ENCODE measurements at places on chromosomes 4 and X.

- DNase-seq = no peak
Observed at GRCh38 chr4:61877893-61878292, 677.8 kb downstream of the ADGRL3 start.

GRCh38 chrX:46465203-46465602 lies 80.0 kb downstream of the ZNF674 start:
- no peak for DNase-seq

DNA sequence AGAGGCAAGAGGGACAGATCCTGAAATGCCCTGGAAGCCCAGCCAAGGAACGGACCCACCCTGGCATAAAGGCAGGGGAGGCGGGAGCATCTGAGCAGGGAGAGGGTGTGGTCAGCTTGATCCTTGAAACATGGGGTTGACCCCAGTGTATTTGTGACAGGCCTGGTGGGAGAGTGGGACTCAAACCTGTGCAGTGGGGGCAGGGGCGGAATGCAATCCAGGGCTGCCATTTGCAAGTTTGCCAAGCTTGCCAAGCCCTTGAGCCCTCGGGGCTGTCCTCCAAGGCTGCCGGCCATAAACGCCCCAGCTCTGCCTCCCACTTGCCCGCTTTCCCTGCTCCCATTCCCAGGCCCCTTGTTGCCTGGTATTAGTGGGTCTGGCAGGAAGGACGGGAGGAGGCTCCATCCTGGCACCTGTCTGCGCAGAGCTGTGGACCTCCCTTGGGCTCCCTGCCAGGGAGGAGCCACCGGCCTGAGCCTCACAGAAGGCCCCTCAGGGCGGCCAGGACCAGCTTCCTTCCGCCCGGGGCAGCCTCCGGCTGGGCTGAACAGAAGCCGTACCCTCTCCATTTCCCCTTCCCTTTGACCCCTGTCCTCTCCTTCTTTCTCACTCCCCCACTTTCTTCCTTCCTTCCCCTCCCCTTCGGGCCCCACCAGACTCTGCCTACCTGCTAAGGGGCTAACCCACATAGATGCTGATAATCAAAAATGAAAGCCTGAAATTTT lies 661 bp downstream of the S100P start:
- no peak for DNase-seq

DNA sequence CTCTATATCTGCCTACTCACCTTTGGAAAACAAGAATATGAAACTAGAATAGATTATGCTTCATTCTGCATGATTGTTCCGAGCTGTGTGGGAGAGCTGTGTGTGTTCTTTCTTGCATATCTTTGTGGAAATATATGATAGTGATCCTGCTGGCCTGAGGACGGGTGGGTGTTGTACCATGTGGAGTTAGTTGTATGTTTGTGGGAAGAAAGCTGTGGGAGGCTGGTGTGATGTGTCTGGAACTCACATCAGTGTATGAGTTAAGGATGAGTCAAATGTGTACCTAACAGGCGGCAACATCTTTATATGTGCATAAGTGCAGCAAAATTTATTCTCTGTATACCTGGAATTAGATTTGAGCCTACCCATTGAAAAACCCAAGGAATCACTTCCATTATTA lies 208.1 kb upstream of the ADGRL3 start:
- DNase-seq = no peak

DNA sequence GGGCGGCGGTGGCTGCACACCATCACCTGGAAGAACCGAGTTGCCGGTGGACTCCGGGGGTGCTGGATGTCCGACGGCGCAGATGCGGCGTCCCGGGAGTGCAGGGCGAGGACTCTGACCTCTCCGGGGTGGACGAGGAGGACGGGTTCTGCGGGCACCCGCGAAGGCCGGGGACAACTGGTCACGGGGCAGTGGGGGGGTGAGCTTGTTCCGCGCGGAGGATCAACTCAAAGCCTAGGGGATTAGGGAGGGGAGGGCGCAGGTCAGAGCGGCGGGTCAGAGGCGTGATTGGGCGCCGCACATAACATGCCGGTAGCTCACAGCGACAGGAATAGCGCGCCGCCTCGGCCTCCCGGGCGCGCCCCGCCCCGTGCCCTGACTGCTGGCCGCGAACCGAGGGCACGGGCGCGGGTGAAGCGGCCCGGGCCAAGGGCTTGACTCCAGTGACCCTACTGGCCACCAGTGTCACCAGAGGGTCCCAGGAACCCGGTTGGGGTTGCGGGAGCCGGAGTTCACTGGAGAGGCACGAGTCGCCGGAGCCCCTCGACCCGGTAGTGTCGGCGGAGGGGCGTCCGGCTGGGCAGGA lies at the start of gene KLHL34:
Gene KLHL34 (minus strand): TSS at position 179 of the 586 bp plus-strand sequence. CDS start 542 bp downstream, outside the sequence.
- no peak for DNase-seq

- DNase-seq = no peak
Observed at GRCh38 chrX:108250654-108251579, 159.3 kb downstream of the ATG4A start.

GRCh38 chrX:131735127-131735526 lies 191.3 kb downstream of the OR13H1 start:
- DNase-seq = no peak

GRCh38 chr4:167943872-167944505 lies 148.3 kb upstream of the ANXA10 start:
- DNase-seq = no peak

- DNase-seq = no peak
Observed at GRCh38 chr4:39702716-39703115, 4.8 kb downstream of the UBE2K start.

GRCh38 chr4:125266901-125267604 lies 47.7 kb upstream of the FAT4 start:
- DNase-seq = no peak

DNA sequence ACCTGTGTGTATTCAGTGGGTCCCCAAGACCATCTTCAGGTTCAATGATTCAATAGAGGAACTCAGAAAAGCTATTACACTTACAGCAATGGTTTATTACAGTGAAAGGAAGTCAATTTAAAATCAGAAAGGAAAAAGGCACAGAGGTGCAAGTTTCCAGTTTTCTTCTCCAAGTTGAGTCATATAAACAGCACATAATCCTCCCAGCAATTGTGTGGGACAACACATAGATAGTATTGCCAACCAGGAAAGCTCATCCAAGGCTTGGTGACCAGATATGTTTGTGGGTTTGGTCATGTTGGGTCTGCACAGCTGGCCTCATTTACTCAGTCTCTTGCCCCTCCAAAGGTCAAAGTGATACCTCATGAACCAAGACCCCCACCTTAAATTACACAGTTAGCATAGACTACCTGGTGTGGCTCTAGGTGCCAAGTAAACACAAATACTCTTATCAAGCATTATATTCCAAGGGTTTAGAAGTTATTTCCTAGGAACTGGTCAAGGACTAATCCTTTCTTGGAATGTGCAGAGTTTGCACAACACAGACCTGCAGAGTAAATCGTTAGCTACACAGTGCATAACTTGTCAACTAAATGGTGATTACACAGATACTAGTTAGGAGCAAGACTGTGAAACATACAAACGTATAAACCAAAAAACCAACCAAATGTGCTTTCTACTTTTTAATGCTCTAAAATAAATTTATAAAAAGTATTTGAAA lies 777.3 kb downstream of the PCDH18 start:
- DNase-seq = no peak

- DNase-seq = no peak
Observed at GRCh38 chrX:74613370-74614092, 893 bp downstream of the RLIM start.

DNA sequence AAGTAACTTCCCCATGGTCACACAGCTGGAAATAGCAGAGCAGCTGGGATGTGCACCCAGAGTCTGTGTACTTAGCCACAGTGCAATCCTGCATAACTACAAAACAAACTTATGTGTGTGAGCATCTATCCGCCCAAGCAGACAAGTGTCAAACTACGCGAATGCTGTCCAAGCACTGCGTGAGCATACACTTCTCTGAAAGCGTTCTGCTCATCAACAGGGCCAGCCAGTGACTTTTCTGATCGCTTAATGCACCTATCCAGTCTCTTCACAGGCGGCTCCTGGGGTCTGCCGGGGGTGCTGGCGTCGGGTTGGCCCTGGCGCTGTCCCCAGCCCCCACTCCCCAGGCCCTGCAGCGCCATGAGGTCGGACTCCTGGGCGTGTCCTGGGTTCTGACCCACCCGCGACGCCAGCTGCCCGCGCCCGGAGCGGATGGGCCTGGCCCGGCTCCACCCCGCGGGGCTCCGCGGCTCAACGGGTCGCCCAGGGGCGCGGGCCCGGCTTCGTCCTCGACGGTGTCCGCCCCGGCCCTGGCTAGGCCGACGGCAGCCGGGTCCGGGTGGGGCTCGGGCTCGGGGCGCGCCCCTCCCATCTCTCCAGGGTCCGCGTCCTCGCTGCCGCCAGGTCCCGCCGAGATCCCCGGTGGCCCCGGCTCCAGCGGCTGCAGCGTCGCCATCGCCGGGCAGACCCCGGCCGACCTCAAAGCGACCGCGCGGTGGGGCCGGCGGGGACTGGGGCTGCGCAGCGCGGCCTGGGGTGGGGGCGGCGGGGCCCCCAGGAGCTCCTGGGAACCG lies 1.3 kb upstream of the ZNF141 start:
- DNase-seq = no peak

DNA sequence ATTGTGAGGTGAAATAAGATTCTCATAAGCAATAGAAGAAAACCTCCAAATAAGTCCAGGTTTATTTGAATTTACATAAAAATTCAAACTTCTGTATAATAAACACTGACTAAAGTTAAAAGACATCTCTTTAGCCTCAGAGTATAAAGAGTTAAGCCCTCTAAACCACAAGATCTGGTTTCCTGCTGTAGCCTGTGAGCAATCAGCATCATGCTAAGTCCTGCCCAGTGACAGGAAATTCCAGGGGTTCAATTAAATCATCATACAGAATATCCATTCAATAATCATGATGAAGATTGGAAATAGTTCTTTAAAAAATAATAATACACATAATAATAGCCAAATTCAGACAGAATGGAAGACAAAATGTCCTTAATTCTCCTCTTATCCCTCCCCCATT lies 139.2 kb upstream of the DGKK start:
- no peak for DNase-seq

DNA sequence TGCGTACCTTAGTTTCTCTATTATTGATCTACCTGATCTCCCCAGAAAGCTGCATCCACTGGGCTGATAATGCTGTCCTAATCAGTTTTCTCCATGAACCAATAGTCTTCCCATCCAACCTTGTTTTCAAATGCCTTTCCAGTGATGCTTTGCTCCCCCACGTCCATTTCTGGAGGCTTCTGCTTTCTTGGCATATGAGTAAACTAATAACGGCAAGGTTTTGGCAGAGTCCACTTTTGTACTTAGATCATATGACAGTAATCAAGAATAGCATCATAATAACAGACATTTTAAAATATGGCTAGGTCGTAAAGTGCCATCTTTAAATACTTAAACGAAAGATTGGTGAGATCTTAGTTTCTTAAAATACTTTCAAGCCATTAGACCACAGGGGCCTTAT lies 38.4 kb upstream of the FAM9B start:
- no peak for DNase-seq

DNA sequence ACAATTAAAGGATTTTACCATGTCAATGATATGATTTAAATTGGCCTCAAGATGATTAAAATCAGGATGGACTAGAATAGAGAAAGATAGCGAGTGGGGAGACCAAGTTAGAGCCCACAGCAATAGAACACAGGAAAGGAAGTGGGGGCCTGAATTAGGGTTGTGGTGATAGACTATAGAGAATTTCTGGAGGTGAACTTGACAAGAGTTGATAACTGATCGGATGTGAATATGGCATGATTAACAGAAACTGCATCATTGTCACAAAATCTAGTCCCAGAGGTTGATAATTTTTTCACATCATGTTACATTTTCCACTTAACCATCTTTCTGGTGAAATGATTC lies 26.3 kb upstream of the TRPC3 start:
- no peak for DNase-seq

- no peak for DNase-seq
Observed at GRCh38 chrX:137562096-137562495, 3.8 kb upstream of the ZIC3 start.

- DNase-seq = no peak
Observed at GRCh38 chrX:133246921-133247320, 28.8 kb upstream of the TFDP3 start.

- DNase-seq = no peak
Observed at GRCh38 chrX:6053141-6053540, 175.5 kb downstream of the NLGN4X start.

DNA sequence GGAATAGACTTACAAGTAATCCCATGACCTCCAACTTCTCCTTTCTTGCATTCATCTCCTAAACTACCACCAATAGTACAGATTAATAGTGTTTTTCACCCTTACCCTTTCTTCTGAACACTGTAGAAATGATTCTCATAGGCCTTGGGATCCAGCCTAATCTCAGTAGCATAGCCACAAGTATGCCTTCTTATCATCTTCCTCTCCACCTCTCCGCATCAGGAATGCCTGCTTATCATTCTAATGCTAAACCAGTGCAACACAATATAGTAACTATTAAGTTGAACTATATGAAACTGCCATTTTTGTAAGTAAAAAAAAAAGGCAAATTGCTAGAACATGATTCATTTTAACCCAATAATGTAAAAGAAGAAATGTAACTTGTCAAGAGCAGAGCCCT lies 79.5 kb upstream of the IL2 start:
- DNase-seq = no peak

- DNase-seq = no peak
Observed at GRCh38 chr4:15004739-15005301, 2.5 kb downstream of the CPEB2 start.
